NCI-H2171 treated with DMSO at 0.1 percent for 48 hours (cell line): ENCODE measurements at places on chromosomes 12 and 14.

DNA sequence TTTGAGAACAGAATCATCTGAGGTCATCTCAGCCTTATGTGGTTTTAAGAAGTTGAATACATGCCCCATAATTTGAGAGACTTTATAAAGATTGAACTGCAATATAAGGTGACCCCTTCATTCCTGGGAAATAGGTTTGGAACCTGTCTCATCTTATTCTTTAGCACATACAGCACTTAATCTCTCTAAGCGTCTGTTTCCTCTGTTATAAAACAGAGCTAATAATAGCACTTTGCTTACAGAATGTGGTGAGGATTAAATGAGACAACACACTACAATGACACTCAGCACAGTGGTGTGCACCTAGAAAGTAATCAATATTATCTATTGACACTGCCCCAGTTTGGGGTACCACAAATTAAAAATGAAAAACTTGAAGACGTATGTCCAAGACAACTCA, 102.1 kb downstream of the DUSP6 start:
- no peak for DNase-seq

- DNase-seq, result no peak
These were observed 103.9 kb downstream of the PDE3A start for GRCh38 chr12:20472102-20472782.

- DNase-seq, result no peak
These were observed 209.7 kb upstream of the PWP1 start for GRCh38 chr12:107475900-107476299.

GRCh38 chr12:109828754-109829511, 4.3 kb downstream of the TRPV4 start:
- no peak for DNase-seq

GRCh38 chr12:68036642-68037041, 47.4 kb downstream of the IFNG-AS1 start:
- DNase-seq, result no peak
